ENCODE measurements at places on chromosomes 16 and 17. TPM values are rescaled to one million over a fixed set of nuclear protein-coding genes. Genes with fewer than 3 reads are reported as not detected.
A peak's percentile ranks its signal among the peaks of the same experiment; 100 is the strongest.

The KLHL10 gene
- total RNA-seq: 0.32 TPM

The KRTAP29-1 gene
- not detected for total RNA-seq

The PTGES3L gene
- total RNA-seq: 0.28 TPM

GRCh38 chr16:10387188-10387617 lies 1.3 kb downstream of the ATF7IP2 start:
- no peak for ATAC-seq

DNA sequence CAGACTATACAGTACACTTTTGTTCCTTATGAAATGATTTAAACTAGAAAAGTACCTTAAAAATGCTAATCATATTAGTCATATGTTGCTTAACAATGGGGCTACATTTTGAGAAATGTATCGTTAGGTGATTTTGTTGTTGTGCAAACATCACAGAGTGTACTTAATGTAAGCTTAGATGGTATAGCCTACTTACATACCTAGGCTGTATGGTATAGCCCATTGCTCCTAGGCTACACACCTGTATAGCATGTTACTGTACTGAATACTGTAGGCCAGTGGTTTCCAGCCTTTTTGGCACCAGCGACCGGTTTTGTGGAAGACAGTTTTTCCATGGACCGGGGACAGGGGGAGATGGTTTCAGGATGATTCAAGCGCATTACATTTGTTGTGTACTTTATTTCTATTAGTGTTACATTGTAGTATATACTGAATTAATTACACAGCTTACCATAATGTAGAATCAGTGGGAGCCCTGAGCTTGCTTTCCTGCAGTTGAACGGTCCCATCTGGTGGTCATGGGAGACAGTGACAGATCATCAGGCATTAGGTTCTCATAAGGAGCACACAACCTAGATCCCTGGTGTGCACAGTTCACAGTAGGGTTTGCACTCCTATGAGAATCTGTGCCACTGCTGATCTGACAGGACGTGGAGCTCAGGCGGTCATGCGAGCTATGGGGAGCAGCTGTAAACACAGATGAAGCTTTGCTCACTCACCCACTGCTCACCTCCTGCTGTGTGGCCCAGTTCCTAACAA lies 35.0 kb upstream of the MRC2 start:
- ATAC-seq: peak; percentile 43

DNA sequence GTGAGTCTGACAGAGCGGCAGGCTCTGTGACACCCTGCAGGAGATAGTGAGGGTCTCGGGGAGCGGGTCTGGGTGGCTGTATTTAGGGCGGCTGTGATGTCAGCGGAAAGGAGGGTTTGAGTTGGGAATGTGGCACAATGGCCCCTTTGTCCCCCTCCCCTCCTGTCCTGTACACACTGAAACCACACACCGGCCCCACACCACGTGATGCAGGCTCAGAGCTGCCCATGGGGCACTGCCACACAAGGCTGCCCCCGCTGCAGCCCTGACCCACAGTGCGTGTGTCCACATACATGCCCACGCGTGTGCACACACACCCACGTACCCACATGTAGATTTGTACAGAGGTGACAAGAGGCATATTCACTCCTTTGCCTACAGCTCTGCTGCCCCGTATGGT lies 15.3 kb downstream of the SGCA start:
- no peak for ATAC-seq

- ATAC-seq: no peak
These were observed 6.1 kb downstream of the PECAM1 start for GRCh38 chr17:64384253-64385186.

- no peak for ATAC-seq
These were observed 77.5 kb downstream of the GNAO1 start for GRCh38 chr16:56268799-56269198.

DNA sequence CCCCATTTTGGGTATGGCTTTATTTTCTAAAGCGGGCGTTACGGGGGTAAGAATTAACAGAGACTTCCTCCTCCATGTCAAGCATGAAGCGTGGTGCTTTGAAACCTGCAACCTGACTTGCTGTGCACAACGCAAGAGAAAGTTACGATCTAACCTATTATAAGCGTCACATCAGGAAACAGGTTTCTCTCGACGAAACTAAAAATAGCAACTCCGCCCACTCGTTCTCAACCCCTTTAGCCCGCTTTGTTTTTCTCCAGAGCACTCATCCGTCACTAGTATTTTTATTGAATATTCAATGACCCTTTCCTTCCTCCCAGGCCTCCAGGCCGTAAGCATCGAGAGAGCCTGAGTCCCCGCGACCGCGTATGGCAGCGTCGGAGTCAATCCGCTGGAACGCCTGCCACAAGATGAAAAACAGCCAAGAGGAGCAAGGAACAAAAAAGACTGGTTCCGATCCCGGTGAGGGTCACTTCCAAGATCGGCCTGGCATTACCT lies 555 bp downstream of the NUP88 start:
- peak; percentile 59 for ATAC-seq

- no peak for ATAC-seq
These were observed 143.7 kb upstream of the GNAO1 start for GRCh38 chr16:56047307-56048234.

DNA sequence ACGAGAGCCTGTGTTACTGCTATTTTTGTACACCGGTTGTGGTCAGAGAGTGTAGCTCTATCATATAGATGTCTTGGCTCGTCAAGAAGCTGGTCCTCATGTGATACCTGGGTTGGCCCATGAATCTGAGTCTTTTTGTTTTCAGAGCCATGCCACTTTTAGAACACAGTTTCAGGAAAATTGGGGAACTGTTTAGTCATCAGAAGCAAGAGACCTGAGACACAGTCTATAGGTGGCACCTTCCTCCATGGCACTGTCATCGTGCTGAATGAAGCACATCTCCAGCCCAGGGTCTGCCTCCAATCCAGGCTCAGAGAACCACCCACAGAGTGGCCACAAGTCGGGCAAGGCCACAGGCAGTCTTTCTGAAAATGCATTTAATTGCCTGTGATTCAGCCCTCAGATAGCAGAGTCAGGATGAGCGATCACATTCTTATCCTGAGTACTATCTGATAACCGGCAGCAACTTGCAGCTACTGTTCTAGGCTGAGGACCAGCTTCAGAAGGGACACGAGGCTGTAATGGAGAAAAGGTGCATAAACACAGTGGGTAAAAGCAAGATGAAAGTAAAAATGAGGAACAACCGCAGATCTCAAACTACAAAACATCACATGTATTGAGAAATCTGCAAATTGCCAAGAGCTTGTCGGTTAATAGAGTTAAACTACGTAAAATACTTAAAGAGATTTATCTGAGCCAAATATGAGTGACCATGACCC lies 14.2 kb upstream of the HAPSTR1 start:
- peak; percentile 12 for ATAC-seq

DNA sequence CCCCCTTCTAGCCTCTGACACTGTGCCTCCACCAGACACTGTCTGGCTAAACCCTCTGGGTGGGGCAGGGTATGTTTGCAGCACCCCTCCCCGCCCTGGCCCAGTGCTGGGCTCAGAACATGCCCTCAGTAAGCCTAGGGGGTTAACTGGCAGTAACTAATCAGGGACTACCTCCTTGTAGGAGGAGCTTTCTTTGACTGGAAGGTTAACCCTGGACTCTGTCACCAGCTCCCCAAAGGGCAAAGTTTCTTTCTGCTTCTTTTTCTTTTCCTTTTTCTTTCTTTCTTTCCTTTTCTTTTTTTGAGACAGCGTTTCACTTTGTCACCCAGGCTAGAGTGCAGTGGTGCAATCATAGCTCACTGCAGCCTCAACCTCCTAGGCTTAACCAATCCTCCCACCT lies 76.8 kb downstream of the PLXDC1 start:
- peak; percentile 32 for ATAC-seq

- peak; percentile 76 for ATAC-seq
These were observed 1.8 kb downstream of the ZBTB4 start for GRCh38 chr17:7477392-7478275.

GRCh38 chr17:46818316-46818928 lies at the start of gene WNT3:
WNT3 (minus strand) TSS chr17:46818692; CDS start chr17:46818597, 95 bp downstream.
- no peak for ATAC-seq

- ATAC-seq: no peak
These were observed 199.3 kb upstream of the TBX2 start for GRCh38 chr17:61200339-61200715.

GRCh38 chr17:83080579-83080857 lies 1.1 kb downstream of the METRNL start:
- peak; percentile 2 for ATAC-seq

- no peak for ATAC-seq
These were observed 91.4 kb downstream of the SYCE1L start for GRCh38 chr16:77290451-77291115.

Data from esophagus mucosa (tissue), 1 donor.